ENCODE measurements at places on chromosomes 16 and 17.

DNA sequence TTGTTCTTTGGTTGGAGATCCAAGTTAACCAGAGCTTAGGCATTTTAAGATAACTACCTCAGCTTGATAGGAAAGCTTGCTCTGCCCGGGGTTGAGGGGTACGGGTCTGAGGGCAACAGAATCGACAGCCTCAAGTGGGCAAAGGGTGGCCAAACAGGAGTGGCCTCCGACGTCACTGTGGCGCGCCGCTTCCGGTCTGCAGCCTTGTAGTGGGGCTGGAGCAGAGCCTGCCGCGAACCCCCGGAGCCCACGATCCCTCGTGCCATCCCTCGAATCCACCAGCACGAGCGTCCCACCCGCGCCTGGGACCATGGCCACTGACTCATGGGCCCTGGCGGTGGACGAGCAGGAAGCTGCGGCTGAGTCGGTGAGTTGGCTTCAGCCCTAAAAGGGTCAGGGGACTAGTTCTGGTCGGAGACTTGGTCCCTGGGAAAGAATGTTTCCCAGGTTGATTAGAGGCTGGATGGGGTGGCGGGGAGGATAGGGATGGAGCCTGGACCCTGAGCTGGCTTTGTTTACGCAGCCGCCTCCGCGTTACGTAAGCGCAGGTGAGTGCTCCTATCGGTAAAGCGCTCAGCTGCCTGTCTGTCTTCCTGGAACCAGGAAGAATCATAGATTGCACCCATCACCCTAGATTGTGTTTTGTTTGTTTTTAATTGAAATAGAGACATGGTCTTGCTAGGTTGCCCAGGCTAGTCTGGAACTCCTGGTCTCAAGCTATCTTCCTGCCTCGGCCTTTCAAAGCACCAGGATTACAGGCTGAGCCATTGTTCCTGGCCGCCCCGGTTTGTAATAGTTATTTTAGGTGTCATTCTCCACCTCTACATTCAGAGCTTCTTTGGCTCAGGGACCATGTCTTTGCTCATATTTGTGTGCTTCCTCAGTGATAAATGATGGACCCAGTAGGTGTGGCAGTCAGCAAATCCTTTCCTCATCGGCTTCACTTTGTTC, at the start of gene DDX19B:
Gene DDX19B, plus strand, starts transcription at position 199 of the 951 bp plus-strand sequence. Its CDS starts 112 bp downstream, at position 311.
- peak; percentile 51 for DNase-seq

DNA sequence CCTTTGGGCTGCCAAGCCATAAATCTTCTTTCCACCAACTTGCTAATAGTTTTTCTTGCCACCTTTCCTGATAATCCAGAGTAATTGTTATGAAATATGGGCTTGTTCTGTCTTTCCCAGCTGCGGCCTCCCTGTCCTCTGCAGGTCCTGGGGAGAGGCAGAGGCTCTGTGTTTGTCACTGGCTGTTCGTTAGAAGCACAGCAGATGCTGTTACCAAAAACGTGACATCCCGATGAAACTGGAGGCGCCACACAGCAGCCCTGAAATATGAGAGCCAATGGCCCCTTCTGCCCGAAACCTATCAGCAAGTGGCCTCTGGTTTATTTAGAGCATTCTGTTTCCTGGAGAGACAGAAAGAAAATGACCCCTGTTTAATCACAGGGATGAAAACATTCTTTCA, 115.1 kb upstream of the ANKFN1 start:
- no peak for DNase-seq

GRCh38 chr17:46080118-46081017, 81.3 kb downstream of the STH start:
- DNase-seq: no peak

DNA sequence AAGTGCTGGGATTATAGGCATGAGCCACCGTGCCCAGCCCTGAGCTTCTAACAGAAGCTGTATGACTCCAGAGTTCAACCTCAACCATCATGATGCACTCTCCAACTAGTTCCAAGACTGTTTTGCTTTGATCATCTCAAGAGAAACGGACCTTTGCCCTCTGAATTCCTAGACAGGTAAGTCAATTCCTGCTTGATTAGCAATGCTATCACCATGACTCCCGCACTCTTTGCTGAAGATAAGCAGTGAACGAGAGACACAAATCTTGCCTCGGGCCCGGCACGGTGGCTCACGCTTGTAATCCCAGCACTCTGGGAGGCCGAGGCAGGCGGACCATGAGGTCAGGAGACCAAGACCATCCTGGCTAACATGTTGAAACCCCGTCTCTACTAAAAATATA, 22.2 kb downstream of the ANKFY1 start:
- DNase-seq: no peak

DNA sequence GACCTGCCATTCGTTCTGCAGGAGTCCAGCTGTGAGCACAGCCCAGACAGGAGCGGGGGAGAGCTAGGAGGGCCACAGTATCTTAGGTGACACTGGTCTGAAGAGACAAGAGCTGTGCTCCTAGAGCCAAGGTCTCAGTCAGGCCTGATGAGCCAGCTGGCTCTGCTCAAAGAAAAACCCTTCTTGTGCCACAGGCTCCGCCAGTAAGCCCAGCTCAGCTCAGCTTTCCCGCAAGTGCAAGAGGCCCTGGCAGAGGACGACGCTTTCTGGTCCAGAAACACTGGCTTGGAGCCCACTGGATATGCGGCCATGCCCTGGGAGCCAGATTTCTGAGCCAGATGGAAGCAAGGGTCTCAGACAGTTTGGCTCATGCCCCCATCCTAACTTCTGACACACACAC, 23.9 kb downstream of the PEMT start:
- no peak for DNase-seq

DNA sequence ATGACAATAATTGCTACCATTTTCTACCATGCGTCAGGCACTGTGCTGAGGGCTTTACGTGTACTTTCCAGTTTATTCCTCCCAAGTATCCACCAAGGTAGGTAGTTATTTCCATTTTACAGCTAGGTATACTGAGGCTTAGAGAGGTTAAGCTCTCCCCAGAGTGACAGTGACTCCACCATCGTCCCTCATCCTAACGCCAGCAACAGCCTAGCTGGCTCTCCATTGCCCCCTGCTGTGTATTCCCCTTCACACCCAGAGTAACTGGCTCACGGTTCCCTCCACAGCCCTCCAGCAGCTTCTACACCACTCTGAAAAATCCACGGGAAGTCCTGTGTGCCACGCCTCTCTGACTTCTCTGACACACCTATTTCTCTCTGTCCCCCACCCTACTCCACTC, 7.1 kb upstream of the ASGR1 start:
- no peak for DNase-seq

GRCh38 chr16:50819706-50820105, 77.8 kb downstream of the CYLD start:
- no peak for DNase-seq

- peak; percentile 43 for DNase-seq
Measured at GRCh38 chr16:58418601-58419000, 26.3 kb downstream of the GINS3 start.

- DNase-seq: no peak
Measured at GRCh38 chr16:56591377-56592060, 2.2 kb downstream of the MT3 start.

All from stromal cell of bone marrow (primary cell).